ENCODE measurements at places on chromosomes 7 and 10. TPM values are rescaled to one million over a fixed set of nuclear protein-coding genes. Genes with fewer than 3 reads are reported as not detected.

GRCh38 chr10:772227-772637 is 82.8 kb upstream of the DIP2C start:
- H3K27ac ChIP-seq: no peak overlapping the region
- no peaks in the 10 kb centered on the region for H3K36me3 ChIP-seq
- no peaks in the 10 kb centered on the region for H3K4me1 ChIP-seq
- H3K4me3 ChIP-seq: no peak overlapping the region
- H3K27me3 ChIP-seq: no peaks in the 10 kb centered on the region

DNA sequence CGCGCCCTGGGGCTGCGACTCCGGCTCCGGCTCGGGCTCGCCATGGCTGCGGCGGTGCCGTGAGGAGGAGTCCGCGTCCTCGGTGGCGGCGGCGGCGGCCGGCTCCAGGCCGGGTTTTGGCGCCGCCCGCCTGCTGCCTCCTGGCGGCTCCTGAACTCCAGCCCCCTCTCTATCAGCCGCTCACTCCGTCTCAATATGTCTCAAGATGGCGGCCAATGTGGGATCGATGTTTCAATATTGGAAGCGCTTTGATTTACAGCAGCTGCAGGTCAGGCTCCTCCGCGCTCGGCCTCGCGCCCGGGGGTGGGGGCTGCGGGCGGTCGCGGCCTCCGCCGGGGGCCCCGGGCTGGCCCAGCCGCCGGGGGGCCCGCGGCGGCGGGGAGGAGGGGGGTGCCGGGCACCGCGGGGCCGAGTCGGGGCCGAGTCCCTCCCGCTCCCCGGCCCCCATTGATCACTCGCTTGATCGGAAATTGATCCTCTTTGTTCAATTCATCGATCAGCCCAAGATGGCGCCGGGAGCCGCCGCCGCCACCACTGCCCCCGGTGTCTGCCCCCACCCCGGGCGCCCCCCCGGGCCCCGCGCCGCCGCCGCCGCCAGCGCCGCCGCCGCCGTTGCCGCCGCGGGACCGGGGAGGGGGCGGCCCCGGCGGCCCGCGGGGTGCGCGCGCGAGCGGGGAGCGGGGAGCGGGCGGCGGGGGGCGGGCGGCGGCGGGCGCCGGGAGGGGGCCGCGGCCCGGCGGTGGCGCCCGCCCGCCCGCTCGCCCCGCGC is 1.4 kb upstream of the CUX1 start:
- H3K4me3 ChIP-seq: peak overlapping the region; percentile 51
- no peaks in the 10 kb centered on the region for H3K36me3 ChIP-seq
- peaks cover 25% of the 10 kb centered on the region for H3K4me1 ChIP-seq
- peak; percentile 89 for DNase-seq
- peak overlapping the region; percentile 73 for H3K27ac ChIP-seq

Gene ADGRA1
- total RNA-seq: not detected

Gene LIPJ
- total RNA-seq: not detected

Gene LRRTM3
- not detected for total RNA-seq

DNA sequence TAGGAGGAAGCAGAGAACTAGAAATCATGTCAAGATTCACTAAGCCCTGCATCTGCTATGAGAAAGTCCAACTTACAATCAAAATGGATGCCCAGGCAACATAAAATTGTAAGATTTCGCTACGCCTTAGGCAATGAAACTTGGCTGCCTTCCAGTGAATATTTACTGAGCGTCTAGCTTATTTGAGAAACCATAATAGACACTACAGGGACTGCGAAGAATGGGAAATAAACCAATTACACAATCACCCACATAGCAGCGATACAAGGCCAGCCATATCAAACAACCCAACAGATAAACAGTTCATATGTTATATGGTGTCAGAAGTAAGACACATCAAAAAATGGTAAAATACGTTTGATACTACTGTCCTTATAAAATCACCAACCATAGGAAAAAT is 545.0 kb upstream of the C7orf33 start:
- no peaks in the 10 kb centered on the region for H3K27me3 ChIP-seq
- no peak for DNase-seq
- no peaks in the 10 kb centered on the region for H3K36me3 ChIP-seq
- H3K4me3 ChIP-seq: no peak overlapping the region

GRCh38 chr7:16644636-16645592 is 640 bp downstream of the ANKMY2 start:
- H3K36me3 ChIP-seq: no peaks in the 10 kb centered on the region
- H3K27me3 ChIP-seq: no peaks in the 10 kb centered on the region
- peak overlapping the region; percentile 93 for H3K27ac ChIP-seq
- peak; percentile 84 for DNase-seq

DNA sequence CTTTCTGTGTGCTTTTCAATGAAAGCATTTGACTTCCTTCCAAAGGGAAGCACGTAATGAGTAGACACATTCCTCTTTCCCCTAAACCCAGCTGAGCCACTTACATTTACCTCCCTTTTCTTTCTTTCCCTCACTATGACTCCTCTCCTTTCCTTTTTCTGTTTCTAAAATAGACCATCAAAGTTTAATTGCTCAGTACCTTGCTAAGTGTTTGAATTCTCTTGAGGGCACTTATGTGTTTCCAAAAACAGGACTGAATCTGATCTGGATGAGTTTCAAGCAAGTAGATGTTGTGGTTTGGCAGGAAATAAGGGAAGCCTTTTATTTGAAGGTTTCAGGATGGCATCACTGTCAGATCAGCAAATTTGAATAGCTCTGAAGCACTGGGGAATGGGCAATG is 396.2 kb downstream of the REEP3 start:
- H3K27me3 ChIP-seq: no peaks in the 10 kb centered on the region
- H3K4me1 ChIP-seq: no peaks in the 10 kb centered on the region
- no peak for DNase-seq
- H3K4me3 ChIP-seq: no peak overlapping the region
- no peaks in the 10 kb centered on the region for H3K36me3 ChIP-seq
- no peak overlapping the region for H3K27ac ChIP-seq

DNA sequence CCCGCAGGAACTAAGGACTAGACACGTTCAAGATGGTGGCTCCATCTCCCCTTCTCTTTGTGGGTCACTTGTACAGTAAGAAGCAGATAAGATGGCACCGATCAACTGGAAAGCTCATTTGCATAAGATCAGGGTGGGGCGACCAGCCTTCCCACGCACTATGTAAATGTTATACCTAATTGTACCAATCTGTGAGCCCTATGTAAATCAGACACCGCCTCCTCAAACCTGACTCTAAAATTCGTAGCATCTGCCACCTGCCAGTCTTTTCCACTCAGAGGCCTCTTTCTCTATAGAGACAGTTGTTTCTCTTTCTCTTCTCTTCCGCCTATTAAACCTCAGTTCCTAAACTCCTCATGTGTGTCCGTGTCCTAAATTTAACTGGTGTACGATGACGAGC is 324.5 kb downstream of the PHF14 start:
- H3K36me3 ChIP-seq: no peaks in the 10 kb centered on the region
- no peaks in the 10 kb centered on the region for H3K27me3 ChIP-seq
- H3K4me1 ChIP-seq: no peaks in the 10 kb centered on the region
- H3K4me3 ChIP-seq: no peak overlapping the region
- no peak for DNase-seq
- H3K27ac ChIP-seq: no peak overlapping the region

DNA sequence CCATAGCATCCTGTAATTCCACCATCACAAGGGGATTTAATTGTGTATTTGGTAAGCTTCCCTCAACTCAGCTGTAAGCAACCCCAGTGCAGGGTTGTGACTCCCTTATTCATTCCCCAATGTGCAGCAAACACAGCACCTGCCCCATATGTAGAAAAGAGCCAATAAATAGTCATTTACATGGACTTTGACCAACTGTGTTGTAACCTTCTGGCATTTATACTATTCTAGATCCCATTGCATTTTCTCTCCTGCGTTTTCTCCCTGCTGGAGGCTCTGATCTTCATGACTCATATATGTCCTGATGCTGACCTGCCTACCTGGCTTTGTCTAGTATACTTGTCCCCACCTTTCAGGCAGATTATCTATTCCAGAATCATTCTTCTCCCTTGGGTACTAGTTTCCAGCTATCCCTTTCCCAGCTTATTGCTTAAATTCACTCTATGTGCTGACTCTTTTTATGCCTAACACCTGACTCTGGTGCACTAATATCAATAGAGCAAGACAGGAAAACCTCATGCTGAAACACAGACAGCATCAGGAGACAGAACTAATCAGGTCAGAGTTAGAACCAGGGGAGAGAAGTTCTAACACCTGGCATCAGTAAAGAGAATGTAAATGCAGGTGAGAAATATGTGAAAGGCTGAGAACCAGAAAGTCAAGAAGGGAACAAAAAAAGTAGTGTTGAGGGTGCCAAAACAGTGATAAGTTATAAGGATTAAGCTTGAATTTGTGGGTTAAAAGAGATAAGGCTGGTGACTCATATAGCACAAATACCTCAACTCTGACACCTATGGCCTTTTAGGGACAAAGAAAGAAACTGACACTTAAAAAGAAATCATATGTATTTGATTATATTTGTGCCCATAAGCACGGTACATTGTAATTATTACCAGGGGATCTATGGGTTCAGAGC is 402.7 kb downstream of the IPMK start:
- no peak for DNase-seq
- H3K4me3 ChIP-seq: no peak overlapping the region
- no peaks in the 10 kb centered on the region for H3K27me3 ChIP-seq
- no peak overlapping the region for H3K27ac ChIP-seq

Gene ACSL5
- 79.1 TPM for total RNA-seq

GRCh38 chr7:152872061-152872744 is 112.7 kb downstream of the ACTR3B start:
- H3K27ac ChIP-seq: no peak overlapping the region
- H3K27me3 ChIP-seq: no peaks in the 10 kb centered on the region
- H3K4me3 ChIP-seq: no peak overlapping the region
- DNase-seq: peak; percentile 51
- no peaks in the 10 kb centered on the region for H3K4me1 ChIP-seq

- H3K27me3 ChIP-seq: no peaks in the 10 kb centered on the region
- H3K36me3 ChIP-seq: no peaks in the 10 kb centered on the region
- no peak overlapping the region for H3K27ac ChIP-seq
- no peak overlapping the region for H3K4me3 ChIP-seq
Measured at GRCh38 chr10:117462424-117462792, 80.1 kb upstream of the EMX2 start.

GRCh38 chr7:133433165-133433812 is 180.4 kb downstream of the EXOC4 start:
- no peaks in the 10 kb centered on the region for H3K27me3 ChIP-seq
- peaks cover 5% of the 10 kb centered on the region for H3K4me1 ChIP-seq
- H3K27ac ChIP-seq: no peak overlapping the region
- no peak overlapping the region for H3K4me3 ChIP-seq
- DNase-seq: no peak

DNA sequence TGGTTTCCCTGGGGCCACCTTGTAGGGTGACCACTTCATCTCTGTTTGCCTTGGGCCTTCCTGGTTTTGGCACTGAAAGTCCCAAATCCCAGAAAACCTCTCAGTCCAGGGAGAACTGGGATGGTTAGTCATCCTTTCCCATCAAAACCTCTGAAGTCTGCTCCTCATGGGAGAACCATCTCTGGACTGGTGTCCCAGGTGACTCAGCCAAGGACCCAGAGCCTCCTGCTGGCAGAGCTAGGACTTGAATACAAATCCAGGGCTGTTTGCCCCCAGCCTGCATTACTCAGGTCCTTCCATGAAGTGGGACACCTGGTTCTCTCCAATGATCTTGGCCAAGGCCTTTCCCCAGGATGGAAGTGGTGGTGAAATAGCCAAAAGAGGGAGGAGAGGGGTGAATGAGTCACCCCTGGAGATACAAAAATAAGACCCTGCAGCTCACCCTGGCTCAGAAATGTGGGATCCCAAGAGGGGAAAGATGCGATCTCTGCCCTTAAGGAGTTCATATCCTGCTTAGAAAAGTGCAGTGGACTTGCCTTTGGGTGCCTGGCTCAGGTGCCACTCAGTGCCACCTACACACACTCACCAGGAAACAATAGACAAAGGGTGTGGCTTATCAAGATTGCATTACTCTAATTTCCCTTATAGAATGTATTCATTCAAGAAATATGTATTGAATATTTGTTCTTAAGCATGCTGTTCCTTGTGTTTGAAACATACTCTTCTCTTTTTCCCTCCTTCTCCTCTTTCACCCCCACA is 22.0 kb downstream of the ADRA2A start:
- H3K36me3 ChIP-seq: no peaks in the 10 kb centered on the region
- no peak overlapping the region for H3K4me3 ChIP-seq
- H3K27ac ChIP-seq: no peak overlapping the region
- no peaks in the 10 kb centered on the region for H3K27me3 ChIP-seq
- peak; percentile 16 for DNase-seq

- H3K4me1 ChIP-seq: no peaks in the 10 kb centered on the region
- H3K4me3 ChIP-seq: no peak overlapping the region
- DNase-seq: no peak
- no peak overlapping the region for H3K27ac ChIP-seq
Measured at GRCh38 chr10:121510201-121510771, 88.0 kb downstream of the FGFR2 start.

Gene HTR5A
- not detected for total RNA-seq

Gene SLC39A12
- total RNA-seq: 0.29 TPM

DNA sequence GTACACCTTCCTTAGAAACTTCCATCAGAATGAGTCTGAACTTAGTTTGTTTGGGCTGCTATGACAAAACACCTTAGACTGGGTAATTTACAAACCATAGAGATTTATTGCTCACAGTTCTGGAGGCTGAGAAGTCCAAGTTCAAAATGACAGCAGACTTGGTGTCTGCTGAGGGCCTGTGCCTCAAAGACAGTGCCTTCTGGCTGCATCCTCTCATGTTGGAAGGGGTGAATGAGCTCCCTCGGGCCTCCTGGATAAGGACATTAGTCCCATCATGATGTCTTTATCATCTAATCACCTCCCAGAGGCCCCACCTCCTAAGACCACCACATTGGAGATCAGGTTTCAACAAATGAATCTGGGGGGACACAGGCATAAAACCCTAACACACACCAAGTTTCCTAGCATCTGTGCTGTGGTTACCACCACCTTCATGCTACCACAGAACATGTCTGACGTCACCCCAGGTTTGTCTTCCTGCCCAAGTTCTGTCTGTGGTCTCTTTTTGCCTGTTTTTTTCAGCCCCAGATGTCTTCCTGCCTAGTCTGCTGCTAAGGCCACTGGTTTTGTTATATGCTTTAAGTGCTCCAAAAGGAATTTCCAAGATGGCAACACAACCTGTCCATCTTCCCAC is 150.9 kb upstream of the COBL start:
- H3K4me1 ChIP-seq: no peaks in the 10 kb centered on the region
- H3K27me3 ChIP-seq: peaks cover 9% of the 10 kb centered on the region

Gene SFRP5
- total RNA-seq: 3.0 TPM
